ENCODE measurements at places on chromosomes 5 and 9. TPM values are rescaled to one million over a fixed set of nuclear protein-coding genes. Genes with fewer than 3 reads are reported as not detected.

The ORM2 gene
- not detected for total RNA-seq

The SLC25A2 gene
- total RNA-seq, result 0.26 TPM

The KIF20A gene
- total RNA-seq, result 21.6 TPM

The GKAP1 gene
- total RNA-seq, result 0.50 TPM

The TUSC1 gene
- 9.4 TPM for total RNA-seq

The LHFPL2 gene
- 83.6 TPM for total RNA-seq

The DAPK1 gene
- total RNA-seq, result 31.8 TPM

The PCDHGA1 gene
- 1.4 TPM for total RNA-seq

The LCN9 gene
- not detected for total RNA-seq

The ACTBL2 gene
- total RNA-seq, result 0.03 TPM

The BRD9 gene
- 43.3 TPM for total RNA-seq

The PCDHA13 gene
- 0.10 TPM for total RNA-seq

The RASGRF2 gene
- total RNA-seq, result 1.2 TPM

The SPAAR gene
- total RNA-seq, result 0.26 TPM

The HBEGF gene
- total RNA-seq, result 10.7 TPM

The C9 gene
- not detected for total RNA-seq

The MARCOL gene
- total RNA-seq, result not detected

The HARS1 gene
- total RNA-seq, result 62.6 TPM

The SLC36A2 gene
- not detected for total RNA-seq

The SPINK5 gene
- not detected for total RNA-seq

The AFAP1L1 gene
- total RNA-seq, result 14.9 TPM

The SLF1 gene
- 7.9 TPM for total RNA-seq

The SH3TC2 gene
- 2.4 TPM for total RNA-seq

The GRAMD2B gene
- 22.0 TPM for total RNA-seq

The C9orf152 gene
- total RNA-seq, result not detected

The QRFP gene
- not detected for total RNA-seq

The PDLIM4 gene
- total RNA-seq, result 30.6 TPM

The CDH10 gene
- 2.4 TPM for total RNA-seq

The ZNF883 gene
- total RNA-seq, result 3.3 TPM

The PCDHB9 gene
- total RNA-seq, result 0.40 TPM

The SLC6A7 gene
- total RNA-seq, result not detected

The TRIM41 gene
- 16.0 TPM for total RNA-seq

The CDH6 gene
- total RNA-seq, result 91.5 TPM

The CARD6 gene
- total RNA-seq, result 13.0 TPM

The TMOD1 gene
- total RNA-seq, result 0.69 TPM

The SEMA5A gene
- 86.2 TPM for total RNA-seq

The ADGRD2 gene
- not detected for total RNA-seq

The ELOVL7 gene
- not detected for total RNA-seq

The ZDHHC11B gene
- total RNA-seq, result not detected

The STPG3 gene
- not detected for total RNA-seq

The FAM169A gene
- 0.13 TPM for total RNA-seq

The CMYA5 gene
- total RNA-seq, result 0.52 TPM

The LECT2 gene
- not detected for total RNA-seq

The ATG10 gene
- total RNA-seq, result 7.9 TPM

The NANS gene
- 39.6 TPM for total RNA-seq
